Thoracic aorta (tissue), 2 donors: ENCODE measurements at places on chromosomes 6 and 20. TPM values are rescaled to one million over a fixed set of nuclear protein-coding genes. Genes with fewer than 3 reads are reported as not detected.

Gene PPP1R3G
- total RNA-seq: 7.3 TPM

GRCh38 chr6:33105916-33106871, 30.4 kb downstream of the HLA-DPB1 start:
- no peak for DNase-seq

DNA sequence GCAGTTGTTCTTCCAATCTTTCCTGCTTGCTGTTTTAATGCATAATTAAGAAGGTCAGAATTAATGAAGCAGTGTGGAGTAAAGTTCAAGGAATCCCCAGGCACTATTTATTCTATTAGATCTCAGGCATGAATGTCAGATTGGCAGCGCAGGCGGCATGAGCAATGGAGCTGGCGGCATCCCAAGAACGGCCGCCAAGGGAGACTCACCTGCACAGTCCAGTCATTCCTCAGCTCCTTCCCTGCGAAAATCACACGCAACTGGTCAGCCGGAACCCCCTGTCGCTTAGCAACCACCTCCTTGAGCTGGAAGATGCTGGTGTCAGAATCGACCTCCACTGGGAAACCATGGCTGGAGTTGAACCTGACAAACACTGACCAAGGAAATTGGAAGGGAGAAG, 284.5 kb downstream of the PRKN start:
- no peak for DNase-seq

Gene EMILIN3
- total RNA-seq: 0.27 TPM

DNA sequence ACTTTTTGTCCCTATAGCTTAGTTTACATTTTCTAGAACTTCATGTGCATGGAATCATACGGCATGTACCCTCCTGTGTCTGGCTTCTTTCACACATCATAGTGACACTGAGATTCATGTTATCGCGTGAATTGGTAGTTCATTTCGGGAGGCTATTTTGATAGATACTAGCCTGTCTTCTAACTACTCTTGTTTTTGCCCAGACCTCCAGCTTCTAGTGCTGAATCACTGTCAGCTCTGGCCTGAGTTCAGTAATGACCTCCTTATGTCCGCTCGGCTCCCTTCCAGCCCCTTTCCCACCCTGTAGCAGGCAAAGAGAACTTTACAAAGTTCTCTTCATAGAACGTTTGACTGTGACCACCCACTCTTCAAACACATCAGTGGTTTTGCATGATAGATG, 14.1 kb downstream of the MYBL2 start:
- DNase-seq: no peak

- no peak for DNase-seq
These were observed 47.5 kb upstream of the RIN2 start for GRCh38 chr20:19710336-19711120.

- DNase-seq: peak; percentile 36
These were observed 72.1 kb downstream of the CBFA2T2 start for GRCh38 chr20:33561692-33562601.

GRCh38 chr20:5657190-5657875, 92.9 kb upstream of the SHLD1 start:
- no peak for DNase-seq

Gene FOXF2
- not detected for total RNA-seq

Gene PRPH2
- total RNA-seq: 0.78 TPM

Gene TSBP1
- not detected for total RNA-seq

GRCh38 chr20:59461526-59461925, 142.8 kb upstream of the PHACTR3 start:
- no peak for DNase-seq

Gene PRICKLE4
- 3.1 TPM for total RNA-seq

Gene ARHGAP40
- not detected for total RNA-seq

Gene FHL5
- total RNA-seq: 98.8 TPM

Gene NOX3
- total RNA-seq: not detected

- no peak for DNase-seq
These were observed 4.9 kb downstream of the VGLL2 start for GRCh38 chr6:117270055-117270842.

DNA sequence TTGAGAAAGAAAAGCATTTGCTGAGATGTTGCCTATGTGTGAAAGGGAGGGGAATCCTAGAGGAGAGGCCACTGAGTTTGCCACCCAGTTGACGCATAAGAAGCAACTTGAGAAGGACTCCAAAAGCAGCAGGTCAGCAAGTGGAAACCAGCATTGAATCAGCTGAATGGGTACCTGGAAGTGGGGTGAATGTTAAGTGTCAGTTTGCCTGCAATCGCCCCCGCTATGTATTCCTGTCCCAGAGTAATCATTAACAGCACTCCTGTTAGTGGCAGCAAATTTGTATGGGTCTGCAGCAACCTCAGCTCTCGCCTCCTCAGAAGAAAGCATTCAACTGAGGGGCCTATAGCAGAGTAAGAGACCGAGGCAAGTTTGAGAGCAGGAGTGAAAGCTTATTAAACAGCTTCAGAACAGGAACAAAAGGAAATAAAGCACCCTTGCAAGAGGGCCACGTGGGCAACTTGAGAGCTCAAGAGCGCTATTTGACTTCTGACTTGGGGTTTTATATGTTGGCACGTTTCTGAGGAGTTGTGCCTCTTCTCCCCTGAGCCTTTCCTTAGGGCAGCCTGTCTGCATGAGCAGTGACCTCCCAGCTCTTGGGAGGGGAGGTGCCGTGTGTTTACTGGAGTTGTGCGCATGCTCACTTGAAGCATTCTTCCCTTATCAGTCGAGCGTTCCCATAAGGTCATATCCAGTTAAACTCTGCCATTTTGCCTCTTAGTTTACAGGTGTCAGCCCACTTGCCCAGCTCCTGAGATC, 122.6 kb upstream of the PHACTR1 start:
- no peak for DNase-seq

Gene OVOL2
- not detected for total RNA-seq

DNA sequence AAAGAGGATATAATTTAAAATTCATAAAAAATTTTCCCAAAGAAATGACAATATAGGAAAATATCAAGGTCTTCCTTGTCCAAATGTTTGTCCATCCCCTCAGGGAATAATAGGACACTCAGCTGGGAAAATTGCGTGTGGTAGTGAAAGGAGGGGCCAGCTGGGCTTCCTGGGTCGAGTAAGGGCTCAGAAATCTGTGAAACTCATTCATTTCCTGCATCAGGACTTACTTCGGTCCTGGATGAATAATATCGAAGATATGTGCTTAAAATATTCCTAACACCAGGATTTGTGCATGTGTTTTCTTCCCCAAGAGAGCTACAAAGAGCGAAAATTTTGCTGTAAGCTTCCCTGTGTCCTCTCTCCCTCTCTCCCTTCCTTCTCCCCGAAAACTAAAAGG, 118.2 kb upstream of the GJE1 start:
- DNase-seq: no peak
